ENCODE measurements at places on chromosomes 16 and 17.

DNA sequence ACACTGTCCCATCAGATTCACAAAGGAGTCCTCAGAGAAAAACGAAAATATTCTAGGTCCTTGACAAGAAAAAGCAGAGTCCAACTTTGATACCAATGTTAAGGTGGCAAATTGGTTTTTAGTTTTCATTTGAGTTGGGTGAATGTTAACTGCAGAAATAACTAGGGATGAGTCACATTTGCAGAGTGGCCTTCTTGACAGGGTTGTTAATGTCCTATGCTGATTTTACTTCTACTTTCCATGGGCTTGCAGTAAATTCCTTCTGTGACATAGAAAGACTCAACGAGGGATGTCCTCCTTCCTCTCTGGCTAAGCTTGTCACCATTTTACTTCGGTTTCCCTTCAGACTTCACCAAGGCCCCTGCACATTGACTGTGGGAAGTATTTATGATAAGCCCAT is 47.2 kb upstream of the ICAM2 start:
- no peak for DNase-seq

GRCh38 chr16:27149986-27150385 is 53.3 kb upstream of the KDM8 start:
- DNase-seq = no peak

- no peak for DNase-seq
These were observed 11.6 kb downstream of the RCVRN start for GRCh38 chr17:9893411-9894012.

DNA sequence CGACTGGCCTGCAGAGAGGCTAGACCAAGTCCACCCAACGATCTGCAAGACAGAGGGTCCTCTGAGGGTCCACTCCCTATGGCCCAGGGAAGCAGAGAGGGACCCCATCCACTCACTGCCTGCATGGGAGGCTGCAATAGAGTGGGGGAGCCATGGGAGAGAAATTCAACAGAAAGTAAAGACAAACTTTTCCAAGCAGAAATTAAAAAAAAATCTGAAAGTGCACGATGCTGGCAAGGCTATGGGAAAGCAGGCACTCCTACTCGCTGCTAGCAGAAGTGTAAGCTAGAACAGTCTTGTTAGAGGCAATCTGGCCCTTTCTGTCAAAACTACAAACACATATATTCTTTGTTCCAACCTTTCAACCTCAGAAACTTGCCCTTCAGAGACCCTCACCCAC is 85.4 kb downstream of the GAS7 start:
- DNase-seq = no peak

DNA sequence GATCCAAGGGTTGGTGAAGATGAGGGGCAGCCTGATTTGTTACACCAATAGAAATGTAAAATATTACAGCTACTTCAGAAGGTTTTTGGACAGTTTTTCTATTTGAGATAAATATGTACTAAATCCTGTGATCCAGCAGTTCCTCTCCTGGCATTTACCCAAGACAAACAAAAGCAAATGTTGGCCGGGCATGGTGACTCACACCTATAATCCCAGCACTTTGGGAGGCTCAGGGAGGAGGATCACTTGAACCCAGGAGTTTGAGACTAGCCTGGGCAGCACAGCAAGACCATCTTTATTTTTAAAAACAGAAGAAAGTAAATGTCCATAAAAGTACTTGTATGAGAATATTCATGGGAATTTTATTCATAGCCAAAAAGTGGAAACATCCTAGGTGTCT is 64.8 kb upstream of the MRC2 start:
- no peak for DNase-seq

GRCh38 chr17:80163336-80163735 is 6.5 kb upstream of the CARD14 start:
- no peak for DNase-seq
